Activated T-helper 9 cell treated with anti-CD3 and anti-CD28 coated beads, Interleukin-2, amount 50 U/mL, for 16 hours (primary cell): ENCODE measurements at places on chromosomes 3 and 15.

GRCh38 chr3:187039723-187040414, 99.4 kb downstream of the RPL39L start:
- DNase-seq: no peak

GRCh38 chr15:44435893-44436667, 8.7 kb downstream of the CTDSPL2 start:
- no peak for DNase-seq

- DNase-seq: no peak
Measured at GRCh38 chr3:30281526-30281925, 324.9 kb upstream of the TGFBR2 start.

DNA sequence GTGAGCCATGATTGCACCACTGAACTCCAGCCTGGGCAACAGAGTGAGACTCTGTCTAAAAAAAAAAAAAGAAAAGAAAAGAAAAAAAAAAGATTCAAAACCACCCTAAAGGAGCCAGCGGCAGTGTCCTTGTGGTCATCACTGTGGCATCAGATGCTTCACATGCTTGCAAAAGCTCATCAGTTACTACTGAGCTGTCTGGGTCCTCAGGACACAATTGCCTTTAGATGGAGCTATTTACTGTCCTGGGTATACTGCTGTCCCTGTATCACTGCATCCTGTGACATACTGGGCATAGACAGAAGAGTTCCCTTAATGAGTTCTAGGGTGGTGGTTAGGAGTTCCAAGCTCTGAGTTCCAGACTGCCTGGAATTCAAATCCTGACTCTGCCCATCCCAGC, 85.8 kb downstream of the LINGO1 start:
- no peak for DNase-seq

DNA sequence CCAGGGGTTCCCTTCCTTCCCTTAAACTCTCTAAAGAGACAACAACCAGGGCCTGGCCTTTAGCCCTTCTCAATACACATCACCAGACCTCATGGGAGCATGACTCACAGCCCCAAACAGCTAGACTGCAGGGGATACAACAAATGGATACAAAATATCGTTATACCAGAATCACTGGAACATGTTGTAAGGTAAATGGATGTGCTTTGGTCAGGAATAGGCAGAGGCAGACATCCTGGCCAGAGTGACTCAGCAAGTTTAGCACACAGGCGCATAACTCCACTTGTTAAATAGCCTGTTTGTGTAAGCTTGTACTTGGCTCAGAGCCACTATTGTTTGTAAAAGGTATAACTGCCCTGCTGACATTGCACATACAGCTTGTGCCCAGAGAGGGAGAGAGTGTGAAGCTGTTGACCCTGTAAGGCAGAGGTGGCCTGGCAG, 18.3 kb downstream of the TMED3 start:
- no peak for DNase-seq

DNA sequence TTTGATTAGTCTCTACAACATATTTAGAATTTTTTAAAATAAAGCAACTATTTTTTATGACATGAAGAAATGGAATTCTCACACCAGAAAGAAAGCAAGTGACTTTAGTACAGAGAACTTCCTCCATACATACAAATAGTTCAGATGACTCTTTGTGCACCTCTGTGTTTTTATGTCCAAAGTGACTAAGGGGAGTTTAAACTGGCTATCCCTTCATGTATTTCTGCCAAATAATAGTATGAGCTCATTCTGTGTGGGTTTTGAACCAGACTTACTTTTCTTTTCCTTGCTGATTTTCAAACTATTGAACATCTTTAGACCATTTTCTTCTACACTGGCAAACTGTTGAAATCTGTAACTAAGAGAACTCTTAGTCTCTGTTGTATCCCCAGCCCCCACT, 196.3 kb downstream of the EPHA3 start:
- DNase-seq: no peak

DNA sequence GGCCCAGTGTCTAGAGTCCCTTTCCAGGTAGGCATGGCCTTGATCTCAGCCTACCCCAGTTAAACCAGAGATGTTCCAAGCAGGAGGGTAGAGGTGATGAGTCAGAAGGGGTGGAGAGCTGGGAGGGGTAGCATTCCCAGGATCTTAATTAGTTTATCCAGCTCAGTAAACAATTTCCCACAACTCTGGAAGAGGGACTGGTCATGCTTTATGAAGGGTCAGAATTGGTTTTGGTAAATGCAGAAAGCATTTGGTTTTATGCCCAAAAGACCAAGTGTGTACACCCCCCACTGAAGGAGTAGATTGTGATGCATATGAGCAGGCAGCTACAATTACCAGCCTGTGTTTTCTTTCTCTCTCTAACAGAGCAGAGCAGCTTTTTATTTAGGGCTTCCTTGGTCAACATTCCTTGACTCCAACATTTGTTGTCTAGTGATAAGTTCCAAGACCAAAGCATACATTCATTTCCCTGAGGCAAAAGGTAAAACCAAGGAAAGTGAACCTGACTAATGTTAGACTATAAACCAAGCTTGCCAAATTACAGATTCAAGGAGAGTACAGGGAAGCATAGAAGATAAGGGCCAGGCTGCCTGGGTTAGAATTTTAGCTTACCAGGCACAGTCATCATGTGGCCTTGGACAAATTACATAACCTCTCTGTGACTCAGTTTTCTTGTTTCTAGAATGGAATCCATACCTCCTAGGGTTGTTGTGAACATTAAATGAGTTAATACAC, 17.6 kb downstream of the EXOSC7 start:
- no peak for DNase-seq

DNA sequence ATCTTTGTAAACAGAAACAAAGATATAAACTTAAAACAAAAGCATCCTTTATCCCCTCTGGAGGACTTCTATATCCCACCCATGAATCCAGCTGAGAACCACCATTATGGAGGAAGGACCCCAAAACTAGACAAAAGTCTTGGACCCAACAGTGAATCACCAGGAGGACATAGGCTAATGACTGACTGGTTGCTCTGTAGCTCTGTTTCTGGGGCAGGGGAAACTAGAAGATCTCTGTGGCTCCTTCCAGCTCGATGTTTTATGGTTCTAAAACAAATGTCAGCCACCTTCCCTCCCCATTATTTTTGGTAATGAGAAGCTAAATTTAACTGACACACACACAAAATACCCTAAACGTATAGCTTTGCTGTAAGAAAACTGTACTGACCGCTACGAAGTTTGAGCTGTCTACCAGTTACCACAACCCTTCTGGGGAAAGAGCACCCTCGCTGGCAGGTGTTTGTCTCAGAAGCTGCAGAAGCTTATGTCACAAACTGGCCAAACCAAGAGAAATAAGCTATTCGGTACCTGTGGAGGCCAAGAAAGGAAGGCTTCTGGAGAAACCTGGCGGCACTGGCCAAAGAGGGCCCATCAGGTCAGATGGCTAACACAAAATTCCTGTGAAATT, 36.4 kb downstream of the MB21D2 start:
- DNase-seq: no peak

- no peak for DNase-seq
Measured at GRCh38 chr3:150116196-150116595, 145.5 kb upstream of the PFN2 start.

DNA sequence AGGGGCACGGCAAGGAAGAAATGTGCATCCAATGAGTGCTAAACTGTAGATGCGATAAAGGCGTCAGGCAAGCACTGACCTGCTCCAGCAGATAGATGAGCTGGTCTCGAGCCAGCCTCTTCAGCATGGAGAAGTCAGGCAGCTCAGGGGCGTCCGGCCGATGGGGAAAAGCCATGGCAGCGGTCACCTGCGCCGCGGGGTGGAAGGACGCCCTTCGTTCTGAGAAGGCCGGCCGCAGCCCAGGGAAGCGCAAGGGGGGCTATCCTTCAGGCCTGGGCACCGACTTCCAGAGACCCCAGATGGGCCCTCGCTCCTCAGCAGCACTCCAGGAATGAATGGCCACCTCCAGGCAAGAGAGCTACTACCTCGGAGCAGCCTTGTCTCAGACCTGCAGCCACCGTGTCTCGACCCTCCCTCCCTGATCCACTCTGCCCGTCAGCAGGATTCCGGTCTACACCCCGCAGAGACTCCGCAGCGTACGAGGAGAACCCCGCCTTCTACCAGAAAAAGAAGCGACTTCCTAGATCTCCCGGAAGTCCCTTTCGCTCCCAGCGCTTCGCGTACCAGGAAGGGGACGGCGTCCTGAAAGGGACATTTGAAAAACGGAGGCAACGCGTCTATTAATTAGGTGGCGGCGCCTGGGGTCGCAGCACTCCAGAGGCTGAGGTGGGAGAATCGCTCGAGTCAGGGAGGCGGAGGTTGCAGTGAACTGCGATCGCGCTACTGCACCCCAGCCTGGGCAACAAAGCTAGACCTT, at the start of gene VPS33B:
VPS33B (minus strand) TSS at position 520 of the 757 bp plus-strand sequence; CDS start at position 175, 345 bp downstream.
- peak; percentile 61 for DNase-seq

DNA sequence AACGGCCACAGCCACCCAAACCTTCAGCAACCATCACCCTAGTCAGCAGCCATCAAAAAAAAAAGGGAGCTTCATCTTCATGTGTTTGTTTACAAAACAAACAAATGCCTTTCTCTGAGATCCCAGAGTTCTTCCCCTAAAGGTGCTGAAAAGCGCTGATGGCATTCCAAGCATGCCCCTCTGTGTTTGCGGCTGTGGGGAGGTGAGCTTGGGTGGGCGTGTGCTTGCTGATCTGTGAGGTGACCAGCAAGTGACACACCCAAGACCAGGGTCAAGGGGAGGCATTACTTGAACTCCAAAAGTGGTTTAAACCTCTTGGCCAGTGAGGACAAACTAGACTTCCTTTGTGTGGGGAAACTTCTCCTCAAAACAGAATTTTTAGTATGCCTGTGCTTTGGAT, 81.5 kb downstream of the DHX36 start:
- DNase-seq: no peak

GRCh38 chr3:119239206-119239820, 1.4 kb downstream of the B4GALT4 start:
- no peak for DNase-seq

DNA sequence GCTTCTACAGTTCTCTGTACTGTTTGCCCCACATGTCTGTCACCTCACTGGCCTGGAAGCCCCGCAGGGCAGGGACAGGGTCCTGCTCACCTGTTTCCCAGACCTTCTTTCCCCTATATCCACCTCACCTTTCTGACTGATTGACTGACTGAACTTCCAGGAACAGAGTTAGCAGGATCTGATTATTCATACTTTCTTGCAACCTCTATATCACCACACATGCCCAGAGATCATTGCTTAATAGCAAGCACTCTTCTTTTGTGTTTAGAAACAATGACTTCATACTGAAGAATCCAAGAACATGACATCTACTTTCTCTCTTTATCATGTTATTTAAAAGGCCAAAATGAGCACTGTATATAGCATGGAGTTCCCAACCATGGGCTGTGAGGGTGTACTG, 18.0 kb upstream of the CLEC3B start:
- no peak for DNase-seq

DNA sequence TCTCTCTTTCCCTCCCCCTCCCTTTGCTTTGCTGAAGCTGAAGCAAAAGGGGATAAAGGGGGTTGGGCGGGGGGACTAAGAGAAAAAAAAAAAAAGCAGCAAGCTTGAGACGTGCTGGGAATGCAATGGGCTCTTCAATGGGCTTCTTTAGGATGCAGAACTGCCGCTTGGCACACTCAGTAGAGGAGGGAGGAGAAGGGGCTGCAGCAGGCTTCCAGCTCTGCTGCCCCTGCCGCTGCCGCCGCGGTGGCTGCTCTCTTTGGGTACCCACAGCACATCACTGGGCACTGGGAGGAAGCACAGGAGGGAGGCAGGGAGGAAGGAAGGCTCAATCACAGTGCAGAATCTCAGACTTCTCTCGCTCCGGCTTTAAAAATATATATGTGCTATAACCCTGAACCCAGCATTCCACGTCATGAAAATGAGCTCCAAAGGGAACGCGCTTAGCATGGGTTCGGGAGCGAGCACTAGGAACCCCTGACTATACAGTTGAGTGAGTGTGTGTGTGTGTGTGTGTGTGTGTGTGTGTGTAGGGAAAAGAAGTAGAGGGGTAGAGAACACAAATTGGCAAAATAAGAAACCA, 3.5 kb downstream of the SLITRK3 start:
- DNase-seq: no peak

GRCh38 chr3:2655229-2655701, 454.9 kb downstream of the IL5RA start:
- DNase-seq: no peak

DNA sequence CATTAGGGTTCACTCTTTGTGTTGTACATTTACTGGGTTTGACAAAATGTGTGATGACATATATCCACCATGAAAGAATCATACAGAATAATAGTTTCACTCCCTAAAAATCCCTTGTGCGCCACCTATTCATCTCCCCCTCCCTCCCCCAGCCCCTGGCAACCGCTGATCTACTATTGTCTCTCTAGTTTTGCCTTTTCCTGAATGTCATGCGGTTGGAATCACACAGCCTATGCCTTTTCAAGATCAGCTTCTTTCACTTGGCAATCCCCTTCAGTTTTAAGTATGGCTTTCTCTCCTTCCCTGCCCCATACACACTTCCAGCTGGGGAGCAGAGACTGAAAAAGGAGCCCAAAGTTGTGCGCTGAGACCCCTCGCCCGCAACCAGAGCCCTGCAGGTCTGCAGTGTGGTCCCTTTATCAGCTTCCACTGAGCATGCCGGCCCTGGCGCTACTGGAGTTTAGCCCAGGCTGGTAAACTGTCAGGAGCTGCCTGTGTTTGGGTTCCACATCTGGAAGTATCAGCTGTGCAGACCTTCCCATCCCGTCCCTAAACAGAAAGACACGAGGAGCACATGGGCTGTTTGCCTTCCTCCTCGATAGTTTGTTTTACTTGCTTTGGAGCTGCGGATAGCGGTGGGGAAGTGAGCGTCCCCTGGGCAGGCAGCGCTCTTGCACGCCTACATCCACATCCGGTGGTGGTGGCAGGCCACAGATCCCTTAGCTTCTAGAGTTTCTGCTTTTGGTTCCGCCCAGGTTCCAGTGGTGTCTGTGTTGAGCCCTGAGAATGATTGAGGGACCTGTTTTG, 12.3 kb downstream of the BOC start:
- DNase-seq: no peak

DNA sequence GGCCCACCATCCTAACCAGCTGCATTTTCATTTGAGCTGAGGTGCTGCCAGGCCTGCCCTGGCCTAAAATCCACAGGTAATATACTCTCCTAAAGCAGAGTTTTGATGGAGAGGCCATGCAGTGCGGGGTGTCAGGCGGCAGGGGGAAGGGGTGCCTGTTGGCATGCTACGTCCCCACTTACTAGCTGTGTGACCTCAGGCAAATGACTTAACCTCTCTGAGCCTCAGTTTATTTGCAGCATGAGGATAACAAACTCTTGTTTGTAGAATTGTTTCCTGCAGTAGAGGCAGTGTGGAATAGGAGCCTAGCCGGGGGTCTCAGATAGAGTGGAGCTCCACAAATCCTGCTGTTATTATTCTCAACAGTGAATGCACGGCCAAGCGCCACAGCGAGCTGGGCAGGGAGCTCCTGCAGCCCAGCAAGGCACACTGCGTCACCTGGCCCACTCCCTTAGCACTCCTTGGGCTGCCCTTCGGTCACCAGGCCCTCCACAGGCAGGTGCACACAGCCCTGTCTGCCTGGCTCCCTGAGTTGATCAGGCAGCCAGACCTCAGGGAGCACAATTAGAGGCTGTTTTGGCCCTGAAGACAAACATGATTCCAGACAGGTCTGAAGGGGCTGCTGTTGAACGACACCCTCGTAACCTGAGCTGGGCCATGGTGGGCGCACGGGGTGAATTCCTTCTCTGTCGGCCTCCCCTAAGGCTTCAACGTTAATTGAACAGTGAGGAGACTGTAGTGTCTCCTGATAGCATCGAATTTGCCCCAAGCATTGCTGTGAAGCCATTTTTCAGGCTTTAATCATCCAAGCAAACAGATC, 248.8 kb upstream of the LYSMD4 start:
- DNase-seq: no peak
